ENCODE measurements at places on chromosomes 7 and 10.
A peak's percentile ranks its signal among the peaks of the same experiment; 100 is the strongest.

DNA sequence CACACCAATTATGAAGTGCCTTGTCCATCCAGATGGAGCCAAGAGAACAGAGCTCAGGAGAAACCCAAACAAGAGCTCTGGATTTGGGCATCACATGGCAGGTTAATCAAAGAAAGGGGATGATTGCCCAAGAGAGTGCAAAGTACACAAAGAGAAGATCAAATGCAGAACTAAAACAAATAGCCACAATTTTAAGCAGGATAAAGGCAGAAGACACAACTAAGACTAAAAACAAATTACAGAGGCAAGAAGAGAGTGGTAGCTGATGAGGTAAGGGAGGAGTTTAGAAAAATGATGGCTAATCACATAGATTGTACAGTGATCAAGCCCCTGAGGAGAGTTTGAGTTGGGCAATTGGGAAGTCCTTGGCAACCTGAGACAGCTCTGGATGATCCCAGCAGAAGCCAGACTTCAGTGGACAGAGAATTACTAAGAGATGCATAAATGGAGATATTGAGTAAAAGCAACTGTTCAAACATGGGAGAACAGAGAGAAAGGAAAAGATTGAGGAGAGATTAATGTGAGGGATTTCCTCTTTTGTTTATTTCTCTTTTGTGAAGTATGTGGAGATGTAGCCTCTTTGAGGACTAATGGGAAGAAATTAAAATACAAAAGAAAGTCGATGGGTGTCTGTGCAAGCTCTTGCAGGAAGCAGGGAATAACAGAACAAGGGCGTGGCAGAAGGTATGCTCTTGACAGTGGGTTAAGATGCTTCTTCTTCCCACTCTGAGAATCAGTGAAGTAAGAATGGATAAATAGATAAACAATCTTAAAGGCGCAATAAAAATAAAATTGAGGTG lies 101.9 kb downstream of the LRRN3 start:
- no peak for ATAC-seq

GRCh38 chr7:26381476-26382353 lies 90.1 kb downstream of the SNX10 start:
- ATAC-seq = no peak

DNA sequence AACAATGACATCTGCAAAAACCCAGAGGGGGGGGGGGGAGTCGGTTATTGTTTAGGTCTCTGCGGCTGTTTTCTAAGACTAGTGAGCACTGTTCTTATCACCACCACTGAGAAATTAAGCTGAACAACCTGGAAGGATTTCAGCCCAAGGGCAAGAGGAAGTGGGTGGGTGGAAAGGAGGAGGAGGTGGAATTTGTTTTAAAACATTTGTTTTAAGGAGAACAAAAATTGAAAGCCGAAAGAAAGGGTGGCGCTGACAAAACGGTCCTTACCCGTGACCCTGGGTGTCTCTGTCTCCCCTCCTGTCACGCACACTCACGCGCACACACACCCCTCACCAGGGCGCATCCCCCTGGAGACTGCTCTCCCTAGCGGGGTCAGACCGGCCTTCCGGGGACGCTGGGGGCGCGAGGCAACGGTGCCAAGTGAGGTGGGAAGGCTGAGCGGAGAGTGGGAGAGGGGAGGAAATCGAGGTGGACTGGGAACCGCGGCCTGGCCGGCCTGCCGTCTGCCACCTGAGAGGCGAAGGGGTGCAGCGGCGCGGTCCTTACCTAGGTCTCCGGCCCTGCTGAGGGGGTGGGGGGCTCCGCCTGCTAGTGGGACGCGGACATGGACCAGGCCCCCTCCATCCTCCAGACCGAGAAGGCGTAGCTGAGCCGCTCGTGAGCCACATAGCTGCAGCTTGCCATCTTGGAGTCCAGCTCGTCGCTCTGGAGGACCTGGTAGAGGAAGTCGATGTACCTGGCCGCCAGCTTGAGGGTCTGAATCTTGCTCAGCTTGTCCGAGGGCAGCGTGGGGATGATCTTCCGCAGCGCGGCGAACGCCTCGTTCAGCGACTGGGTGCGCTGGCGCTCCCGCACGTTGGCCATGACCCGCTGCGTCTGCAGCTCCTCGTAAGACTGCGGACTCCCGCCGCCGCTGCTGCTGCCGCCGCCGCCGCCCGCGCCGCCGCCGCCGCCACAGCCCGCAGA lies 1.0 kb downstream of the TWIST1 start:
- no peak for ATAC-seq

GRCh38 chr7:18570890-18571478 lies 75.4 kb downstream of the HDAC9 start:
- no peak for ATAC-seq

DNA sequence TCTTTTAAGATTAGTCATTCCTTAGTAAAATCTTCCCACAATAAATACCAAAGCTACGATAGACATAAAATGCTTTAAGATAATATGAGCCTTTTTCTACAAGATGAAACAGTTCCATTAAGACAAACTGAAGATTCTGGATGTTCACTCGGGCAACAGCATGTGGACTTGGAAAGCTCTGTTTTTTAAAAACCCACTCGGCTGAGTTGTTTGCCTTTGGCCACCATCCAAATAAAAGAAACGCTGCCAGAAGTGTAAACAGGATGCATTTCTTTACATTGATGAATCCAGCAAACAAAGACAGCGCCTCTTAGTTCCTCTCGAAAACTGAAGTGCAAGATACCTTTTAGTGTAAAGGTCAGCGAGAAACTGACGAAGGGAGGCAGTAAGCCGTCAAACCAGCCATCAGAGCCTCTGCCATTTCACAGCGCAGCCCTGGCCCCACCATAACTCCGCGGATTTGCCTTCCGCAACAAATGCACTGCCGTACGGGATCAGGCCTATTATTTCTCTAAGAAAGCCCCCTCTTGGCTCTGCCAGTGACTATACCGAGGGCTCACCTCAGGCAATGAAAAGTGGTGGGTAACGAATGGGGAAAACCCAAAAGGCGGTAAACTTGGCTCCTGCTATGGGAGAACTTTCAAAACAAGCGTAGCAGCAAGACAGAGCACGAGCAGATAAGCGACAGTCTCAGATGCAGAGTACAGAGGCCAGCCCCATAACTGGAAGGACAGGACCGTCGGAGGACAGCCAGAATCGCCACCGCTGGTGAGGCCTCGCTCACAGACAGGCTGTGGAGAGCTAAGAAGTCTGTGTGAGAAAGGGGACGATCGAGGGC lies 41.4 kb downstream of the GNA12 start:
- ATAC-seq = peak; percentile 31

DNA sequence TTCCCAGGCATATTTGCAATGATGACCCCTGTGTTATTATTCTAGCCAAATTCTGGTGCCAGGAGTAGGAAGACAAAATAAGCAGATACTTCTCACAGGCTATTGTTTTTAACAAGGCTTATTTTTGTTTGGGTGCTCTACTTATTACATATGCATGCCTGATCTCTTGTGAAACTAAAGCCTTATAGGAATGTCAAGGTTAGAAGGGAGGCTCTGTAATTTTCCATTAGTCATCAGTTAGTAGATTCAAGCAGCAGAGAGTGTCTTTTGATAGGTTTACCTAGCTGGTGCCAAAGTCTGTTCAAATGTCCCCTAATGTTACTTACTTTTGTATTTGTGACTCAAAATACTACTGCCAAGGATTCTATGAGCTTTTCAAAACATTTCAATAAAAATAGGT lies 11.7 kb upstream of the TMEM106B start:
- no peak for ATAC-seq

DNA sequence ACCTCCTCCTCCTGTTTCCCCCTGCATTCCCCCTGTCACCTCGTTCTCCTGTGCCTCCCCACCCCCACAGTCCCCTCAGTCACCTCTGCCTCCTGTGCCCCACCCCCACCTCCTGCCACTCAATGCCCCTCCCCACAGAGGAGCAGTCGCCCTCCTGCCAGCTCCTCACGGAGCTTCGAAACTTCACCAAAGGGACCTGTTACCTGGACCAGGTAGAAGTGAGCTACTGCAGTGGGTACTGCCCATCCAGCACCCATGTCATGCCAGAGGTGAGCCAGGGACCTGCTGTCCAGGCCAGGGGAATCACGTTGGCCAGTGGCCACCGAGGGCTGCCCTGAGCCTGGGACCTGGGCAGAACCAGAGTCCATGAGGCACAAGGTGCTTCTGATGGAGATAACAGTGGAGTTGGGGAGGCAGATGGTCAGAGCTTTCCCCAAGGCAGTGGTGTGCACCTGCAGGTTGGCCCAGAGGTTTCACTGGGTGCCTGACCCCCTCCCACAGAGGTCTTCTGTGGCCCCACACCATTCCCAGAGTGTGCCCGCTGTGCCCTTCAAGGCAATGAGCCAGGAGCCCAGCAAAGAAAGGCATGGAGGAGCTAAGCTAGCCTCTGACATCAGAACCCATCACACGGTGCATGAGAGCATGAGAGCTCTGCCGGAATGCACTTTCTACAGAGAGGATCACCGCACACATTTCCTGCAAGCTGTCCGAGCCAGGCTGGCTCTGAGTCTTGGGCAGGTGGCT lies 7.0 kb upstream of the ZNF862 start:
- ATAC-seq = no peak

DNA sequence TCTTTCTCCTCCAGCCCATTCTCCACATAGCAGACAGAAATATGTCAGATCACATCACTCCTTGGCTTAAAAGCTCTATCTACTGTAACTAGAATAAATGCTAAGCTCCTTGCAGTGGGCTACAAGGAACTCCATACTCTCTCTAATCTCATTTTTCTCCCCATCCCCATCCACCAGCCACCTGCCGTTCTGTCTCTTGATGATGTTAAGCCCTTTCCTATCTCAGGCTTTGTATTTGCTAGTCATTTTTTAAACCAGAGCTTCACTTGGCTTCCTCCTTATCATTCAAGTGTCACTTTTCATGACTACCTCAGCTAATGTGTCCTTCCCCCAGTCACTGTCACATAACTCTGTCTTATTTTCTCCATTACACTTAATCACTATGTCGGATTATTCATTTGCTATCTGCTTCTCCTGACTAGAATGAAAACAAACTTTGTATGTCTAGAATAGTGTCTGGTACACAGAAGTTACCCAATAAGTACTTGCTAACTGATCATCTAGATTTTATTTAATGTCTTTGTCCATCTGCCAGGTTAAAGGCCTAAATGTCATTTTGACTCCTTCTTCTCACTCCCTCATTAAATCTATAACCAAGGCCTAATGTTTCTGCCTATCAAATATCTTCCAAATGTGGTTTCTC lies 87.2 kb upstream of the RPA3 start:
- no peak for ATAC-seq

DNA sequence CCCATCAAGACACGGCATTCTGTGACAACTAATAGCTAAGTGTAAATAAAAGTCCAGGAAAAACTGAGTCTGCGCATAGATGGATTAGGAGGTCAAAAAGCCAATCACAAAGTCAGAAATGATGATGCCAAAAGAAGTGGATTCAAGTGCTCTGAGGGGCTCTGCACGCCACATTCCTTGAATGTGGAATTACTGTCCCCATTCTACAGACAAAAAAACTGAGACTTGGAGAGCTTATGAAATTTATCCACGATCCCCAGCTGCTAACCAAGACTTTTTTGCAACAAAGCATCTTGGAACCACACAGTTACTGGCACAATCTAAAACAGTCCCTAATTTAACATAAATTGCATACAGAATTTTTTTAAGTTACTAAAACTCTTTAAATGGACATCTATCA lies 49.6 kb upstream of the SLIT1 start:
- no peak for ATAC-seq

DNA sequence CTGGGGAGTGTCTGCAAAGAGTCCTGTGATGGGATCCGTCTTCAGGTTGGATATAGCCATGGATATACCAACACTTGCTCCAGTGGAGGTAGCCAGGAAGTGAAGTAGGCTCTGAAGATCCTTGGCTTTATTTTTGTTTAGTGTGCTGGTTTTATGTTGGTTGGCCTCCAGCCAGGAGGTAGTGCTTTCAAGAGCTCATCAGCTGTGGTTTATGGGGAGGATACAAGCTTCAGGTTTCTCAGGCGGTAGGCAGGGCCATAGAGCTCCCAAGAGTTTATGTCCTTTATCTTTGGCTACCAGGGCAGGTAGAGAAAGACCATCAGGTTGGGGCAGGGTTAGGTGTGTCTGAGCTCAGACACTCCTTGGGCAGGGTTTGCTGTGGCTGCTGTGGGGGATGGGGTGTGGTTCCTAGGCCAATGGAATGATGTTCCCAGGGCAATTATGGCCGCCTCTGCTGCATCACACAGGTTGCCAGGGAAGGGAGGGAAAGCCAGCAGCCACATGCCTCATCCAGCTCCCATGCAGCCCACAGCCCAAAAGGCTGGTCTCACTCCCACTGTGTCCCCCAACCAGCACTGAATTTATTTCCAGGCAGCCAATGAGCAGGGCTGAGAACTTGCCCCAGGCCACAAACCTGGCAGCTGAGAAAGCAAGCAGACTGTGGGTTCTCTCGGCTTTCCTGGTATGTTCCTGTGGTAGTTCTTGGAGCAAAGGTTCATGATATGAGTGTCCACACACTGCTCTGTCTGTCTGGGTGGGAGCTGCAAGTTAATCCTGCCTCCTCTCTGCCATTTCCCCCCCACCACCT lies 67.0 kb upstream of the PRLHR start:
- ATAC-seq = no peak
